RPMI7951 (cell line): ENCODE measurements at places on chromosomes 3 and 15.

- no peak for DNase-seq
These were observed 31.1 kb downstream of the TPM1 start for GRCh38 chr15:63073497-63074172.

DNA sequence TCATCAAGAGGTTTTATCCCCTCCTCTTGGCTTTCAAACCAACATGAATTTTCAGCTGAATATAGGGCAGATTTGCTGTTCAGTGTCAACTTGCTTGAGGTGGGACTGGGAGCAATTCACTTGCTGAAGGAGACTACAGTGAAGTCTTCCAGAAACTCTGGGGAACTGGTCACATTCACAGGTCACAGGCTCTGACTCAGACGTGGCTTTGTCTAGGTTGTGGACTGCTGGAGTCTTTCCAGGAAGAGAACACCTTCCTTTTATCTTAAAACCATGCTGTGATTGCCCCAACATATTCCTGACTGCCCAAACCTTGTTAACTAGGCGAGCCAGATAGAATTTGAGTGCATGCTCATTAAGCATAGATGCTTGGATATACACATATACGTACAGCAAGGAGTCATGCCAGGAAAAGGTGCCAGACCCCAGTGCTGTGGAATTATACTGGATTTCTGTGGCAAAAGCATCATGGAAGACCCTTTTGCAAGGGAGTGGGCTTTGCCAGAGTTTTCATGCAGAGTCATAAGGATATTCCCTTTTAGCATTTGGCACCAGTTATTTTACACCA, 399.1 kb upstream of the TBL1XR1 start:
- peak; percentile 73 for DNase-seq

- DNase-seq, result no peak
These were observed 62.1 kb upstream of the IQSEC1 start for GRCh38 chr3:13135251-13135810.

- DNase-seq, result no peak
These were observed 62.7 kb upstream of the GK5 start for GRCh38 chr3:142287866-142288638.

- DNase-seq, result no peak
These were observed 104.3 kb upstream of the TMC3 start for GRCh38 chr15:81478354-81478753.

- DNase-seq, result no peak
These were observed 61.0 kb downstream of the MECOM start for GRCh38 chr3:169602482-169602881.

GRCh38 chr15:54917312-54917711, 279.4 kb downstream of the RSL24D1 start:
- no peak for DNase-seq

- DNase-seq, result peak; percentile 69
These were observed 35.7 kb downstream of the MGA start for GRCh38 chr15:41695750-41696436.

- DNase-seq, result peak; percentile 76
These were observed 69.7 kb downstream of the USF3 start for GRCh38 chr3:113626503-113627371.

DNA sequence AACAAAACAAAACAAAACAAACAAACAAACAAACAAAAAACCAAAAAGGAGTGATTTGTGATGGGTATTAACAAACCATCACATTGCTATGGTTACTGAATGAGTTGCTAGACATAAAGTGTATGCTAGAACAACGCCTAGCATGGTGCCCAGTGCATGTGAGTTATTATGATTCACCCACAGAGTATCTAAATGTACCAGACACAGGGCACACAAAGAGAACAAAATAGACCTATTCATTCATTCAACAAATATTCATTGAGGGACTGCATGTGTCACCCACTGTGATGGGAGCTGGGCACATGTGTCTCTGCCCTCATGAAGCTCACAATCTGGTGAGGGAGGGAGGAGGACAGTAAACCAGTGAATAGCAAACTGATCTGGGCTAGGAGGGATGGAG, 11.6 kb upstream of the ACAN start:
- DNase-seq, result peak; percentile 41

DNA sequence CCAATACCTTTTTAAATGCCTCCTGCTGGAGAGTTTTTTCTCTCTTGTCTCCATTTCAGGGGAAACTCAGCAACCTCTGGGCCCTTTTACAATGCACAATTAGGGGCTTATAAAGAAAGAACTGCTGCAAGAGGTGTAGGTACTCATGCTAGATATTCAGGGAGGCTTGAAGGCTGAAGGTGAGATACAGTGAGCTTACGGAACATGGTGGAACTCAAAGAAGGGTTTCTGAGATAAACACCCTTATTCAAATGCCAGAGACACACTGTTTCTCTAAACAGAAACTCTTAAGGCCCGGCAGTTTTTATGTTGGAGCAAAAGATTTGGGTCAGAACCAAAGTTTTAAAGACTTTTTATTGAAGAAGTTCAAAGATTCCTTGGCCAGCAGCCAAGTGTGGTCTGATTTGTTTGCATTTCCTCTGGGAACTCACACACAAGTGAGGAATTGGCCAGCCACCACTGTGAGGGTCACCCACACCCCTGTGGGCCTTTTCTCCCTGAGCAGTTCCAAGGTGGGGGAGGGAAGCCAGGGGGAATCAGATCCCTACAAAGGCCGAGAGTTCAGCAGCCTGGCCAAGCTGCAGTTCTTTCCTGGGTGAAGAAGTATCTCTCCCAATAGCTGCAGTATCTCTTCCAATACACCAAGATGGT, 47.8 kb downstream of the TNFAIP8L3 start:
- peak; percentile 22 for DNase-seq

- no peak for DNase-seq
These were observed 64.0 kb downstream of the SHQ1 start for GRCh38 chr3:72784226-72784625.

- no peak for DNase-seq
These were observed 96.7 kb downstream of the FOXP1 start for GRCh38 chr3:71486831-71487230.

DNA sequence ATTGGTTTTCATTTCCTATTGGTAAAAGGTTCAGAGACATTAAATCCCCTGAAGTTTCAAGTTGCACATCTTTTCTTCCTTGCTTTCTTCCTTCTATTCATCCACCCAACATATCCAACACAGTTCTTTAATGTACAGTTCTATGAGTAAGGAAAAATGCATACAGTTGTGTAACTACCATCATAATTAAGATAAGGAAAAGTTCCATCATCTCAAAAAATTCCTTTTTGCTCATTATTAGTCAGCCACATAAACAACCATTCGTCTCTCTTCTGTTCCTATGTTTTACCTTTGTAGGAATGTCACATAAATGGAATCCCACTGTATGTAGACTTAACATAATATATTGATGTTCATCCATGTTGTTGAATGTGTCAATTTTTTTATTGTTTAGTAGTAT, 211.1 kb upstream of the ADAMTS9 start:
- no peak for DNase-seq

DNA sequence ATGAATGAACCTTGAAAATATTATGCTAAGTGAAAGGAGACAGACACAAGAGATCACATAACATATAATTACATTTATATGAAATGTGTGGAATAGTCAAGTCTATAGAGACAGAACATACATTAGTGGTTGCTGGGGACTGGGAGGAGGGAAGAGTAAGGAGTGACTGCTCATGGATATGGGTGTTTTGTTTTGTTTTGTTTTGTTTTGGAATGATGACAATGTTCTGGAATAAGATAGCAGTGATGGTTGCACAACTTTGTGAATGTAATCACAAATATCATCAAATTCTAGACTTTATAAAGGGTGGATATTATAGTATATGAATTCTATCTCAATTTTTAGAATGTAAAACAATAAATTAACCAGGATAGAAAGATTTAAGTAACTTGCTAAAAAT, 57.4 kb upstream of the PHLDB2 start:
- no peak for DNase-seq

GRCh38 chr3:27568393-27568792, 84.2 kb upstream of the SLC4A7 start:
- DNase-seq, result peak; percentile 92

- DNase-seq, result no peak
These were observed at the start of gene NUP210 for GRCh38 chr3:13420045-13420830. Gene NUP210 (minus strand): TSS chr3:13420322. CDS start chr3:13420226, 96 bp downstream.

- DNase-seq, result peak; percentile 27
These were observed 806 bp downstream of the KLHL25 start for GRCh38 chr15:85793641-85794597.

DNA sequence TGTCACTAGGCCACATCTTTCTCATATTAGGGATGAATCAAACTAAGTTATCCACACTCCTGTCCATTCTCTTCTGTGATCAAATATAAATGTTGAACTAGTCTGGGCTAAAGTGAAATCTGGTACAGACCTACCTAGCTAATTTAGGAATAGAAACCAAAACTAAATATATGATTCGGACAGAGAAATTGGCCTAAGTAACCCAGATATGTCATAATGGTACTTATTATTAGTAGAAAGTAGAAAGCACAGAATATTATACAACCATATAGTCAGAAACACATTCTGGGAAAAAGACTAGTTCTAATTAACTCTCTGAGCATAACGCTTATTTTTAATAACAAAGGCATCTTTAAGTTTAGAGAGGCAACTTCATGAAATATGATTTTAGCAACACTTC, 389.0 kb downstream of the LSAMP start:
- DNase-seq, result no peak

- DNase-seq, result no peak
These were observed 36.7 kb upstream of the MRPS22 start for GRCh38 chr3:139307072-139307491.

DNA sequence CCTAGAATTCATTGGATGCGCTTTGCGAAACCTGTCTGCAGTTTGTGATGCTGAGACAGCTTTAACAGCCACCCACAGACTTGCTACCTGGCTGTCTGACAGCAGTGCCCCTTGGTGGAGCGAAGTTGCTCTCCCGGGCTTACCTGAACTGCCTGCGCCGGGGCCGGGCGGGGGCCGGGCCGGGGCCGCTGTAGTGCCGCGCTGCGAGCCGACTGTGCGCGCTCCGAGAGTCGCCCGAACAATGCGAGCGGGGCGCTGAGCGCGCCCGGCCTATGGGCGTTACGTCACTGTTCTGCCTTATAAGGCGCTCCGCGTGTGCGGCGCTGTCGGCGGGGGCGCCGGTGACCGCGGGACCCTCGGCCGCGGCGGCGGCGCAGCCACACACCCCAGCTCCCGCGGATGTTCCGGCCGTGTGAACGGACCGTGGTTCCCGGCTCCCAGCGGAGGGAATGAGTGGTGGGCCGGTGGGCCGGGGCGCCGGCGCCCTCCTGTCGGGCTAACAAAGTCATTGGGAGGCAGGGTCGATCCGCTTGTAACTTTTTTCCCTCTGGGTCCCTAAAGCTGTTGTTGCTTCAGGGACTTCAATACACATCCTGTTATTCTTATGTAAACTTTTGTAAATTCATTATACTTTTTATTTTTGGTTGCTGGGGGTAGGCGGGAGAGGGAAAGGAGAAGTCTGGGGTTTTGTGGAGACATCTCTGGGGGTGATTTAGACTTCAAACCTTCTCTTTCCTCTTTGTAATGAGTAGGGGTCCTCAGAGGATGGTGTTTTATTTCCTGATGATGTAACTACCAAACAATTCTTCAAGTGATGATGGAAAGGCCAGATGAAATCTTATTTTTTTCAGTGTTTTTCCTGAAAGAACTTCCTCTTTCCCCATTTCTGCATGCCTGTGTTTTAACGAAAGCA, 58.5 kb downstream of the CMSS1 start:
- DNase-seq, result no peak

DNA sequence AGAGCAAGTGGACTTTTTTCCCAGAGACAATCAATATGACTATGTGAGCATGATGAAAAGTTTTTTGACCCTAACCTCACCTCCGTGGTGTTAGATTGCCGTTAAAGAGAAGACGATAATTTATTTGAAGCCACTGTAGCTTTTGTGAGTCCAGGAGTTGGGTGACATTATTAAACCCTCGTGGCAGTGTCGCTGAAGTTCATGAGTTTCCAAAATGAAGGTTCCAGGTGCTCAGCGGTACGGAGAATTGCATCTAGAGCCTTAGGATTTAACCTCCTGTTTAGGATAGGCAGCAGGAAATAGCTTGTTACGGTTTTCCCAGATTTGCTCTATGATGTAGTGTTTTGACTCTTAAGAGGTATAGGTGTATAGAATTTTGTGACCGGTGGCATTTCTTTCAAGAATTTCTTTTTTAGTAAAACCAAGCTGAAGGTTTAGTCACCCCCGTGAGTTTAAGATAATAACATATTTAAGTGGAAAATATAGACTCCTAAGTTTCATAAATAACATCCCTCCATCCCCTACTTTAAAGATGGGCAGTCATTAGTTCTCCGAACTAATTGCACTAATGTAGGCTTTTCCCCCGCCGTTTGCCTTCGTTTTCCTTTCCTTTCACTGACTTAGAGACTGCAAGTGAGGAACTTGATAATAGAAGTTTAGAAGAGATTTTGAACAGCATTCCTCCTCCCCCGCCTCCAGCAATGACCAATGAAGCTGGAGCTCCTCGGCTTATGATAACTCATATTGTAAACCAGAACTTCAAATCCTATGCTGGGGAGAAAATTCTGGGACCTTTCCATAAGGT, 2.0 kb downstream of the SMC4 start:
- DNase-seq, result peak; percentile 72

GRCh38 chr15:41564286-41564959, 5.4 kb downstream of the TYRO3 start:
- DNase-seq, result no peak

GRCh38 chr3:84904816-84905555, 53.8 kb upstream of the CADM2 start:
- DNase-seq, result no peak

GRCh38 chr3:100602506-100603444, 6.6 kb upstream of the ADGRG7 start:
- peak; percentile 38 for DNase-seq
